Activated CD4-positive, alpha-beta T cell treated with anti-CD3 and anti-CD28 coated beads, Interleukin-2, amount 50 U/mL, for 16 hours (primary cell): ENCODE measurements at places on chromosomes 11 and 22.
A peak's percentile ranks its signal among the peaks of the same experiment; 100 is the strongest.

- DNase-seq, result no peak
These were observed 6.6 kb downstream of the MPPED2 start for GRCh38 chr11:30579415-30580175.

DNA sequence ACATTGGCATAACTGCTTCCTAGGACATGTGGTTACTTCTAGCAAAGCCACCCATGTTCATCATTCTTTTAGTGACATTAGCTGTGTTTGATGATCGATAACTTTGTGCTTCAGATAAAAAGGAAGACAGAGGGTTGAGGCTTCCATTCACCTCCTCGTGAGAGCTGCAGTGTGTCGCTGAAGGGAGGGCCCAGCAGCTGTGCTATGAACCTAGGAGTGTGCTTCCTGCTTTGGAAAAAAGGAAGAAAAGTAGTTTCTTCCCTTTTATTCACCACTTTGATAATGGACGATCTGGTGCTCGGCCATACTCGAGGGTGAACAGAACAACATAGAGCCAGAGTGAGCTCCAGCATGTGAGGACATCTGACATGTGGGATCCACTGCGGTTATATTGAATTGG is 6.1 kb upstream of the RFPL2 start:
- no peak for DNase-seq

- peak; percentile 85 for DNase-seq
These were observed 1.4 kb upstream of the STIM1 start for GRCh38 chr11:3853899-3854659.

DNA sequence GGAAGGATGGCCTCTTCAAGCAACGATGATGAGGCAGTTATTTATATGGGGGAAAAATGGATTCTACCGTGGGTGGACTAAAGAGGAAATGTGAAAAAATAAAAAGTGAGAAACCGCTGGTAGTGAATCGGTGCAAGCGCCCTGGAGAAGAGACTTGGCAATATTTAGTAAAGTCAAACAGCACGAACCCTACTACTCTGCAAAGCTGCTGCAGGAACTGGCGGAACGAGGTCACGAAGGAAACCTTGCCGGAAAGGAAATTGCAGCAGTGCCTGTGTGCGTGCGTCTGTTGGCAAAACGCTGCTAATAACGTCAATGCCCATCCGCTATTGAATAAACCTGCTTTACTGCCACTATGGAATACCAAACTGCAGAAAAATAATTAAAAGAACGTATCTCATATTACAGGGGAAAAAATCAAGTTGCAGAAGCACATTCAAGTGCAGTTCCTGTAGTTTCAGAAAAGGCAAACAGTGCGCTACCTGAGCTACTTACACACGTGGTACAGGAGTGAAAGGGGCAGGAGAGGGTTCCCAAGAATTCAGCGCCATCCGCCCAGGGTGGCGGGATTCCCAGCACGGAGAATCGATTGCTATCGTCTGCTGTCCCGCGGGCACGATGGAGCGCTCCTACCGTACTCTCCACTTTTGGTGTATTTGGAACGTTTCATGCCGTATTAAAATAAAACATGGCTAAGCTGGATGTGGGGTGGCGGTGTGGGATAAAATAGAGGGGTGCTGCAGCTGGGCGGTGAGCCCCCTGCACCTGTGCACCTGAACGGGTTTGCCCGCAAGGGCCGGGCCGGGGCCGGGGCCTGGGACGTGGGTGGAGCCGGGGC is 585 bp upstream of the NADSYN1 start:
- peak; percentile 76 for DNase-seq

GRCh38 chr11:14270690-14271542 is 88.1 kb downstream of the RRAS2 start:
- DNase-seq, result peak; percentile 62

- no peak for DNase-seq
These were observed 68.1 kb downstream of the GRIK4 start for GRCh38 chr11:120579611-120580031.

DNA sequence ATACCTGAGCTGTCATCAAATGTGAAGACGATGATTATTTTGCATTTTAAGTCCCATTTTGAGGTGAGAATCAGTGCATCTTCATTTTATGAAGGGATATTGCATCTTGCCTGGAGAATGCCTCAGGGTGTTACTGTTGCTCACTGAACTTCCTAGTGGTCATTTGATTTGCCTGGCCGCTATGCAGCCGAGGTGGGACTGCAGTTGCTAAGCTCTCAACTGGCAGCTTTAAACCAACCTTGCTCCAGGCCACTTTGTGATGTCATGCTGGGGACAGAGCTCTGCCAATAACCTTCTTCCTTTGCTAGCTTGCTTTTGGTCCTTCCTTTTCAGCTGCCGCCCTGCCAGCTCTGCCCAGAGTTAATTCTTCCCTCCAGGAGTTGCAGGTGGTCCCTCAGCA is 409.4 kb upstream of the B3GAT1 start:
- no peak for DNase-seq

DNA sequence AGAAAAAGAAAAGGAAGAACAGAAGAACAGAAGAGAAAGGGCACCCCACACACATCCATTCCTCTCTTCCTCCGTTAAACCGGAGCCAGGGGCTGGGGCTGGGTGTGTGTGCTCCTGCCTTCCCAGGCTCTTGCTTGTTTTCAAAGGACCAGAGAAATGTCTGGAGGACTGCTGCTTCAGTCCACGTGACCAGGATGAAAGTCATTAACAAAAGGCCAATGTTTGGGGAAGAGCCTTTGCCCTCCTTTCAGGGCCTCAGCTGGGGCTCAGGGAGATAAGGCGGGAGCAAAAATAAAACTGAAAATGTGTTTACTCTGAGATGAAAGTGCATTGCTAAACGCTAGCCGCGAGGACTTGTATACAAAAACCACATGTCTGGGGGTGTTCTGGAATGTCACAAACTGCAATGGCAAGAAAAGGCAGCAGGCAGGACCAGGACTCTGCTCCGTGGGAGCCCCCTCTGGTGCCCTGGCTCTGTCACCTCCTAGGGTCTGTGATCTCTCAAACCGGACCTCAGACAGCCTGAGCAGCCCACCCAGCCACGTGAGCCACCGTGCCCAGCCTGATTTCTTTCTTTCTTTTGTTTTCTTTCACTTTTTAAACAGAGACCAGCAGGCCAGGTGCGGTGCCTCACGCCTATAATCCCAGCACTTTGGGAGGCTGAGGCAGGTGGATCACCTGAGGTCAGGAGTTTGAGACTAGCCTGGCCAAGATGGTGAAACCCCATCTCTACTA is 31.6 kb upstream of the MYH9 start:
- DNase-seq, result peak; percentile 30

GRCh38 chr11:102494216-102494615 is 36.3 kb downstream of the MMP7 start:
- DNase-seq, result no peak

DNA sequence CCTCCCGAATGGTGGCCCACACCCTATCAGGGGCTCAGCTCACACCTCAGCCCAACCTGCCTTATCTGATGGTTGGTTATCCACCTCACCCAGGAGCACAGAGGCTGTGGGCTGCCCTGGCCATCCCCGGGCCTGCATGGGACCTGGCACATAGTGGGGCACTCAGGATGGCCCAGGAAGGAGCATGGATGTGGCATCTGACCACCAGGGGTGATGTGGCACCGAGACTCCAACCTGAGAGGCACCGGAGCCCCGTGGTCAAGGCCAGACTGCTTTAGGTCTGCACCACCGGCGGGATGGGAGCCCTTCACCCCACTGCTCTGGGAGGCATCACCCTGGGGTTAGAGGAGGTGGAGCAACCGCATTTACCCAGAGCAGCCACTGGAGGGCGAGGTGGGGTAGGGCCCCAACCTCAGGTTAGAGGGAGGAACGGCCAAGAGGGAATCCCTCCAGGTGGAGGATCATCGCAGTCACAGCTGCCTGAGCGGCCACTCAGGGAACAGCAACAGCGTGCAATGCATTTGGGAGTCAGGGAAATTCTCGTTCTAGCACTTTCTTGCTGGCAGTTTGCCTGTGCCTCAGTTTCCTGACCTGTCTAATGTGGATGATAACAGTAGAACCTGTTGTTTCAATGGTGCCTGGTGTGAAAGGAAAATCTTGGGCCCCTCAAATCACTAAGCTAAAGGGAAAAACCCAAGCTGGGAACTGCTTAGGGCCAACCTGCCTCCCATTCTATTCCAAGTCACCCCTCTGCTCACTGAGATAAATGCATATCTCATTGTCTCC is 52.9 kb upstream of the CARS1 start:
- peak; percentile 39 for DNase-seq

DNA sequence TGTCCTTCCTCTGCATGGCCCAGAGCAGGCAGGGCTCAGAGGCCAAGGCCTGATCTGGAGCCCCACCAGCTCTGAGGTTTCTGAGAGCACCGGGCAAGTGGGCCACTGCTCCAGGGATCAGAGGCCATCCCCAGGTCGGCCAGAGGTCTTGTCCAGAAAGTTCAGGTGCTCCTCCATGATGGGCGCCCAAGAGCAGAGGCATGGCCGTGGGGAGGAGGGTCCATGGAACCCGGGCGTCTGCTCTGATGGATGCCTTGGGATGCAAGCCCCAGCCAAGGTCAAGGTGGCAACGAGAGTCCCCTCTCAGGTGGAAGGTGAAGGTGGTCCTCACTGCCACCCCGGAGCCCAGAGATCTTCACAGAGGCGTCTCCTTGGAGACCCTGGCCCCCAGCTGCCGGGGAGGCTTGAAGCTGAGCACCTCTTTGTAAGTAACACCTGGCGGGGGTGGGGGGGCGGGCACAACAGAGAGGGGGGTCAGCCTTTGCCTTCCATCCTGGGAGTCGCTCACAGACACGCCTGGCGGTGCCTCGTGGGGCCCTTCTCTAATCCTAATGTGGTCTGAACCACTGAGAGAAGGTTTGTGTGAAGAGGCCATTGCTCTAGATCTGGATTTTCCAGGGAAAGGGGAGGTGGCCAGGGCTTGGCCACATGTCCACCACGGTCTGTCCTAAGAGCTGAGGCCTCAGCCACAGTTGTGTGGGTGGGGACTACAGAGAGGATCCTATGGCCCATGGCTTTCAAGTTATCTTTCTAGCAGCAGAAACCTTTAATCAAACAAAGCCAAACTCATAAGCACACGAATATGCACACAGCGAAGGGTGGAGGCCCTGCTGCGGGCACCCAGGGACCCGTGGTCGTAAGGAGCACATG is 2.2 kb upstream of the HDAC10 start:
- DNase-seq, result no peak

GRCh38 chr11:26948881-26949280 is 45.0 kb upstream of the FIBIN start:
- no peak for DNase-seq

GRCh38 chr22:50738649-50739227 is 734 bp downstream of the ACR start:
- DNase-seq, result no peak

GRCh38 chr11:120834686-120835210 is 189.2 kb upstream of the TBCEL start:
- no peak for DNase-seq

DNA sequence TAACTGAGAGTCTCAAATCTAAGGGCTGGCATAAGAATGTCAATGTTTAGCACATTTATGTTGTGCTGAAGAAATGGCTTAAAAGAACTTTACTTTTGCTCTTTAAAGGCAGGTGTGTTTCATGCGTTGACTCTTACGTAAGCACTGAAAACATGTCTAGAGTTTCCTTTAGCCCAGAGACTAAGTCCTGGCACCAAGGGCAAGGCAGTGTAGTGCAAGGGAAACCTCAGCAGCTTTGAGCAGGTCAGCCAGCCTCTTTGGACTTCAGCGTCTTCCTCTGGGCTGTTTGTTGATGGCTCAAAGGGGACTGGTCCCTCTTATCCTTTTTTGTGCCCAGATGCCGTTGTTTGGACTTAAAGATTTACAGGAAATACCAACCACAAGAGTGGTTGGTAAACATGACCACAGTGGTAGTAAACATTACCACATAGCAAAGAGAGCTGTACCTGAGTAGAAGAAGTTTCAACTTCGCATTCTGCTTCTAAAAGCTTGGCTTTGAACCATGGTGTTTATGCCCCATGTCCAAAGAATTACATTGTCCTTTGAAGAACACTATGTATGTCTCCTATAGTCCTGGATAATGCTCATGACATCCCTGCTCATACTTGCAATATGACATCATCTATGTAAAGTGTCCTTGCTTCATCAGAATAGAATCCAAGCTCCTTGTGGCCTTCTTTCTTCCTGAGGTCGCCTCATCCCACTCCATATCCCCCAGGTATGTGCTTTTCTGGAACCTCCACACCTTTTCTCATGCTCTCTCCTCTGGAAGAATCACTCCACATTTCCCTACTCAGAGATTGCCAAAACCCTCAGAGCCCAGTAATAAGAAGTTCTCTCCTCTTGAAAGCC is 23.5 kb downstream of the TENM4 start:
- DNase-seq, result no peak

- no peak for DNase-seq
These were observed 722 bp downstream of the IFITM10 start for GRCh38 chr11:1749395-1750351.

DNA sequence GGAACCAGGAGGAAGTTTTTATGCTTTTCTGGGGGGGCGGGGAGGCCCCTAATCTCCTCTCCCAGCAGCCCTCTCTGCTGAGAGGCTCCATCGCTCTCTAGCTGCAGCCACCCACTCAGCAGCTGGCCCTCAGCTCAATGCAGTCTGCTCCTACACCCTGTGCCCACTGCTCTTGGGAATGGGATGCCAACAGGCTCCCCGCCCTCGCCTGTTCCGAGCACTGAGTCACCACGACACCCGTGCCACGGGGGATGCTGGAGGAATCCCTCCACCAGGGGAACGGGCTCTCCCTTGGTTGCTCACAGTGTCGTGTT is 23.5 kb upstream of the SUSD2 start:
- no peak for DNase-seq

DNA sequence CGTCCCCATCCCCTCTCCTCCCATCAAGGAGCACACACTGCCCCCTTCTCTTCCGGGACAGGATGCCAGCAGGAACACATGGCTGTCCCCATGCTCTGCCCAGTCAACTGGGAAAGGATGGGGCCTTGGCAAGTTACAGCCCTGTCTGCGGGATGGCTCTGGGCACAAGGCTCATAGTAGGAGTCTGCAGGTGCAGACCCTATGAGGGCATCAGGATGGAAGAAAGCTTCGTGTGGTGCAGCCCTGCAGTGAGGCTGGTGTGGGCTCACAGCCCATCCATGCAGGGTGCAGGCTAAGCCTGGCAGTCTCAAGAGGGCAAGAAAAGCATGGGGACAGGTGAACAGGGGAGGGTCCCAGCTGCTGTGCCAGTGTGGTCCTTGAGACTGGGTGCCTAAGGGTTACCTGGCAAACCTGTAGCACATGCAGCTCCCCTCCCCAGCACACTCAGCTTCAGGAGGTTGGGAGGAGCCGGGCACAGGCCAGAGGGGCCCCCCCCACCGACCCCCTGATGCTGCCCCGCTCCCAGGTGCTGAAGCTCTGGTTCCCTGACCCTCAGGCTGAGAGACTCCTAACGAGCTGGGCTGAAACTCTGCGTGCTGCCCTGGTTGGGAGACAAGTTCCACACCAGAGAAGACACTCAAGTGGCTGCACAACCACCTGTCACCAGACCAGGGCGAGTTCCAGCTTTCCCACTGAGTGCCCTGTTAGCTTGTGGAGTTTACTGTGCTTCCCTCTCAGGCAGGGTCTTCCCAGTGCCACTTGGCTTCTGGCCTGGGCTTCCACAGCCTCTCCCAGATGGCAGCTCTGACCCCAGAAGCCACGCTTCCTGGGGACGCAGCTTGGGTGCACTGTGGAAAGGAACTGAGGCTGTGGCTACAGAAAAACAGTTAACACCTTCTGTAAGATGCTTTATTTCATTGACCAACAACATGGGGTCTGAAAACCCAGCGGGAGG is 3.3 kb upstream of the SCARF2 start:
- no peak for DNase-seq

GRCh38 chr11:74647404-74647803 is 55.0 kb downstream of the POLD3 start:
- no peak for DNase-seq

- DNase-seq, result no peak
These were observed 17.0 kb downstream of the SLC22A12 start for GRCh38 chr11:64608046-64608445.
